Aorta (tissue), 5 donors: ENCODE measurements at places on chromosomes 11 and 22.
A peak's percentile ranks its signal among the peaks of the same experiment; 100 is the strongest.

- DNase-seq: no peak
Measured at GRCh38 chr22:46654927-46655595, 34.9 kb downstream of the GRAMD4 start.

DNA sequence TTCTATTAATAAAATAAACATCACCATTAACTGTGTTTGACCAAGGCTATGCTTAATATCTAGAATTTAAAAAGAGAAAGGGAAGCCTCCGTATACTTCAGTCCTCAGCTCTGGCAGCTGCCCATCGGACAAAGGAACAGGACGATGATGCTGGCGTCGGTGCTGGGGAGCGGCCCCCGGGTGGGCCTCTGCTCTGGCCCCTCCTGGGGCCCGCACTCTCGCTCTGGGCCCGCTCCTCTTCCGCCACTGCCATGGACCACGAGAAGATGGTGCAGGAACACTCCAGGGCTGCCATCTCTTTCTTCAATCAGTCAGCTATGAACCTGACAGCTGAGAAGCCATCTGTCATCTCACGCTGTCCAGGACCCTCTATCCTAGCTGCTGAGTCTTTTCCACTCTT, 25.3 kb downstream of the PDHX start:
- no peak for DNase-seq

DNA sequence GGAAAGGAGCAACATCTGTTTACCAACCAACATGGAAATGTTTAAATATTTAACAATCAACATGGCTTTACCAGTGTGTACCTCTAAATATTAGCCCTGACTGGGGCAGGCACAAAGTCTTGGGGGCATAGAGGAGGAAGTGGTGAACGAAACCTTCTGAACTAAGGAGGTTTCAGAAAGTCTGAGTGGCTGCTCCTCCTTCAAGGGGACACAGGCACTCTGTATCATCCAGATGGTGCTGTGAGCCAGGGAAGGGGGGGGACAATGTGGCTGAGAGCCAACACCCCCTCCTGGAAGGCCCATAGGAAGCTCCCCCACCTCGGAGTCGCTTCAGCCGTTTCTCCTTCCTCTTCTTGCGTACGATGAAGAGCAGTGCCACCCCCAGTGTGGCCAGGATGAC, 107.7 kb downstream of the CEP164 start:
- no peak for DNase-seq

- DNase-seq: peak; percentile 80
Measured at GRCh38 chr11:94800414-94800813, 32.3 kb downstream of the AMOTL1 start.

DNA sequence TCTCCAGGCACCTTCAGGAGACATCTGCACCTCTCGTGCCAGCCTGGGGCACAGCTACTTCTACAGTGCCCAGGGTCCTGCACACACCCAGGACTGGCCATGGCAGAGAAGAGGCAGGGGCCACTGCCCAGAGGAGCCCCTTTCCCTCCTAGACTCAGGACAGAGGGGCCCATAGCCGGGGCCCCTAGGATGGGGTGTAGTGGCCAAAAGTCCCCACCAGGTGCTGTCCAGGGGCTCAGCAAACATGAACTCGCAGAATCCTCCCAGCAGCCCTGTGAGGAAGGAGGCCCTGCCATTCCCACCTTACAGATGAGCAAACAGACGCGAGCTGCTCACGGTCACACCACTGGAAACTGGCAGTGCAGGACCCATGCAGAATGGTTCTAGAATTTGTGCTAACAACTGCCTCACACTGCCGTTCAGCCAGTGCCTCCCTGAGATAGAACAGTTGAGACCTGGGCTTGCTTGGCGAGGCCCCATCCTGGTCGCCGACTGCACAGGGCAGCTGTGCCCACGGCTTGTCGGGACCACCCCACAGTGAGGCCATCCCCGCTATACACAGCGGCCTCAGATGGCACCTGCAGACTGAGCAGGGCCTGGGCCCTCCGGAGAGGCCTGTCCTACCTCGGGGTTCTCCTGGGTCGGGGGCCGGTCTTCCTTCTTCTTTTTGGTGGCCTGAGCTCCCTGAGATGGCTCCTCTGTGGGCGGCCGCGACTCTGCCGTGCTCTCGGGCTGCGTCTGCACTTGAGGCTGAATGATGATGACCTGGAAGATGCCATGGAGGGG, 96.4 kb downstream of the PHF21B start:
- no peak for DNase-seq

DNA sequence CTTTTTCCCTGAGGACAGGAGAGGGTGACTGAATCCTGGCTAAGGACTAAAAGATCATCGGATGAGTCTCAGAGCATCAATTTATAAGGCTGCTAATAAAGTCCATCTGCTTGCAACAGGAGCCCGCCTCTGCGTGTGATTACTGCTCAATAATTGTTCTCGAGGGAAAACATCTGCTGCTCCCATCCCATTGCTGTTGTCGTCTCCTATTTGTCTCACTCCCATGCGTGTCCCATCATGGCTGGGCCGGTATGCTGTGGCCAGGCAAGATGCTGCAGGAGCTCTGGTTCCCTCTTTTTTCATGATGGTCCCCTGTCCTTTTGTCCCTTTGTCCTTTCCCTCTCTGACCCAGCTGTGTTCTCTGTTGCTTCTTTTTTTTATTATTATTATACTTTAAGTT, 121.2 kb downstream of the SPATA19 start:
- no peak for DNase-seq

GRCh38 chr22:31332886-31333285, 13.3 kb downstream of the PATZ1 start:
- DNase-seq: no peak

DNA sequence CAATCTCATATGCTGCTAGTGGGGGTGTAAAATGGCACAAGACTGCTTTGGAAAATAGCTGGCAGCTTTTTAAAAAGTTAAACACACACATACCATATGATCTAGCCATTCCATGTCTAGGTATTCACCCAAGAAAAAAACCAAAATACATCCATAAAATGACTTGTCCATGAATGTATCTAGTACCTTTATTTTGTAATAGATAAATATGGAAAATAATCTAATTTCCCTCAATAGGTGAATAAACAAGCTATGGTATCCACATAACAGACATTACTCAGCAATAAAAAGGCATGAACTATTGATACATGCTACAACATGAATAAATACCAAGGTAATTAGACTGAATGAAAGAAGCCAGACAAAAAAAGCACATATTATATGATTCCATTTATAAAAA, 22.9 kb downstream of the RNF141 start:
- no peak for DNase-seq

GRCh38 chr11:2655016-2655719, 44.6 kb downstream of the KCNQ1OT1 start:
- no peak for DNase-seq

- peak; percentile 55 for DNase-seq
Measured at GRCh38 chr11:77206264-77207018, 78.4 kb downstream of the MYO7A start.

DNA sequence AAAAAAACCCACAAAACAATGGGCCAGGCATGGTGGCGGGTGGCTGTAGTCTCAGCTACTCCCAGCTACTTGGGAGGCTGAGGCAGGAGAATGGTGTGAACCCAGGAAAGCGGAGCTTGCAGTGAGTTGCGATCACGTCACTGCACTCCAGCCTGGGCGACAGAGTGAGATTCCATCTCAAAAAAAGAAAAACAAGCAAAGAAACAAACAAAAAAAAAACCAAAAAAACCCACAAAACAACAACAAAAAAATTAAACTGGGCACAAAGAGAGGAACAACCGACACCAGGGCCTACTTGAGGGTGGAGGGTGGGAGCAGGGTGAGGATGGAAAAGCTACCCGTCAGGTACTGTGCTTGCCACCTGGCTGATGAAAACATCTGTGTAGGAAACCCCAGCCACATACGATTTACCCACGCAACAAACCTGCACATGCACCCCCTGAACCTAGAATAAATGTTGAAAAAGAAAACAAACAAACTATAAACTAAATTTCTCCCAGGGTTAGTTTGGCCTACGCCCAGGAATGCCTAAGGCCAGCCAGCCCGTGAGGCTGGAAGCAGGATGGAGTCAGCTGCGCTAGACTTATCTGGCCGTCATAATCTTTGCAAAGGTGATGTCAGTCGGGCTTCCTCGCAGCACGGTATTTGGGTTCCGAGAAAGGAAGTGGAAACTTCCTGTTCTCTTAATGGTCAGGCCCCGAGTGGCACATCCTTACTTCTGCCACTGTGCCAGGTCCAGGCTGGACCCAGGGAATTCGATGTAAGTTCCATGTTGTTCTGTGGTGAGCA, 21.9 kb upstream of the CYB5R3 start:
- no peak for DNase-seq

- peak; percentile 28 for DNase-seq
Measured at GRCh38 chr11:69842746-69843528, 23.7 kb upstream of the FGF3 start.

GRCh38 chr11:19694796-19695345, 17.8 kb upstream of the NAV2 start:
- no peak for DNase-seq

- DNase-seq: no peak
Measured at GRCh38 chr22:42901790-42902508, 44.9 kb upstream of the ARFGAP3 start.

DNA sequence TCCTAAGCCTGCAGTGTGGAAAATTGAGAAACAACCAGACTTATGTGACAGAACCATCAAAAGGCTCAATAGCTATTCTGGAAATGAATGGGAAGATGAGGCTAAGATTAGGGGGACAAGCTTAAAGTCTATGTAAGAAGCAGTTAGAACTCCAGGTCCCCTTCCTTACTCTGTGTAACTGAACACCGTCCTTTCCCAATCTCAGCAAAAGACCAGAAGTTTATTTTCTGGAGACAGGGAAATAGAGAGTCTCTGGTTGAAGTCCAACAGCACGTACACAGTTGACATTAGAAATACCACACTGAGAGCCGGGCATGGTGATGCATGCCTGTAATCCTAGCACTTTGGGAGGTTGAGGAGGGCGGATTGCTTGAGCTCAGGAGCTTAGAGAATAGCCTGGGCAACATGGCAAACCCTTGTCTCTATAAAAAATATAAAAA, 93.9 kb downstream of the CD44 start:
- no peak for DNase-seq

GRCh38 chr22:33747576-33748180, 172.6 kb downstream of the LARGE1 start:
- DNase-seq: no peak

DNA sequence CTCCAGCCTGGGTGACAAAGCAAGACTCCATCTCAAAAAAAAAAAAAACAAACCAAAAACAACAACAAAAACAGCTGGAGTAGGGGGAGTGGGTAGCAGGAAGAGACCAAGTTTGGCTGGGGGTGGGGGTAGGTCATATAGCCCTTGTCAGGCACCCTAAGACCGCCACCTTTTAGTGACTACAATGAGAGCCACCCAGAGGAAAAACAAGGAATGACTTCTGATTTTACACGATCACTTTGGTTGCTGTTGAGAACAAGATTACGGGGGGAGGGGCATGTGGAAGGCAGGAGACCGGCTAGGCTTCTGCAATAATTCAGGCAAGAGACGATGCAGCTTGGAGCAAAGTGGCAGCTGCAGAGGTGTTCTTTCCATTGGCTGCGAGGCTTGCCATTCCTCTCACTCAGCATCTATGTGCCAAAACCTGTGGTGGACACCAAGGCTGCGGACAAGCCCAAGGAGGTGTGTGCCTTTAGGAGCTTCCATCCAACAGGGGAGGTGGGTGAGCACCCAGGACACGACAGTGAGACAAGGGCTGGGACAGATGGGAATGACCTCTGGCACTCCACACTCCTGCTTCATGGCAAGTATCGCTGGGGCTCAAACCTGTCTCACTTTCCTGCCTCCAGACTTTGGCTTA, 1.7 kb downstream of the RPS19BP1 start:
- no peak for DNase-seq

DNA sequence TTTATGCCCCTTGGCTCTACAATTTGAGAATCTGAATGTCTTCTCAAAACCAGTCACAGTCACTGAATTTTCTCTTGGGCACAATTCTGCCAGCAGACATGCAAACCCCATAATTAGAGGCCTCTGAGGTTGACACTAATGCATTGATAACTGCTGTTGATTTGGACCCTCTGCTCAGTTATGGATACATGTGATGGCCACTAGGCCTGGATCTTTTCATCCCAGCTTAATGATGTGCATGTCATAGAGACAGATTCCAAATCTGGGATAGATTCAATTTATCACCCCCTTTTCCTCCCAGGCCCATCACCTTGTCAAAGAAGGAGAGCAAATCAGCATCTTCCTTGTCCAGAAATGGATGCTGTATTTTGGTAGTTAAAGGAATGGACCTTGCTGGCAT, 92.2 kb downstream of the C11orf91 start:
- no peak for DNase-seq

DNA sequence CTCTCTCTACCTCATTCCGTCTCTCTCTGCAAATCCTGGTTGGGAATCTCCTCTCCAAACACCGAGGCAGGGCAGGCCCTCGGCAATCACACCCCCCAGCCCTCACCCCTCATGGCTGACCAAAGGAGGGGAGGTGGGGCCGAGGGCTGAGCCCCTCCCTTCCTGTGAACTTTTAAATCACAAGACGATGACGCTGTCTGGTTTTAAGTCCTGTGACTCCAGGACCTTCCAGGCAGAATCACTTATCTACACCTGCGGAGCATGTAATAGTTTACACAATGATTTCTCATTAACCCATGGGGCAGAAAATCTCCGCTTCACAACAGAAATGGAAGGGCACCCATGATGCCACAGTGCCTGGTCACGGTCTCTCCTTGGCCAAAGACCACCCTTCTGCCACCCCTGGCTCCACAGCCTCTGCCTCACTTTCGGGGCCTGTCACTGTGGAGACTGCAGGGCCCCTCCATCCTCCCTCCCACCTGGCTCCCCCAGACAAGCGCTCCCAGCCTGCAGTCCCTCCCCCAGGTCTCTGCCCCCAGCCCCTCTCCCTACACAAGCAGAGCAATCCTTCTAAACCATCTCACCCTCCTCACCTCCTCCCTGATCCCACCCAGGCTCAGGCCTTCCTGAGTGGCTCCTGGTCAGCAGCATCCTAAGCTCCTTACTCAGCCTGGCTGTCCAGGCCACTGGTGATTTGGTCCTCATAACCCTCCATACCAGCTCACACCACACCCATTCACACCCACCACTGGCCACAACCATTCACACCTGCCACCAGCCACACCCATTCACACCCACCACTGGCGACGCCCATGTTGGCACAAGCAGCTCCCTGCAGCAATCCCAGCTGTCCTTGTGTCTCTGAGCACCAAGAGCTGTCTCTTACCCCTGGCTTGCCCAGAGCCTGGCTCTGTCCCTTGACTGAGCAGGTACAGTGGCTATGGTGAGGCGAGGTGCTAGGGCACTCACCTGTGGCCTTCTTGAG, 30.7 kb upstream of the ARFGAP3 start:
- no peak for DNase-seq

GRCh38 chr11:108774037-108774730, 109.3 kb downstream of the DDX10 start:
- no peak for DNase-seq

- DNase-seq: peak; percentile 52
Measured at GRCh38 chr22:37241351-37242142, 2.5 kb downstream of the RAC2 start.

DNA sequence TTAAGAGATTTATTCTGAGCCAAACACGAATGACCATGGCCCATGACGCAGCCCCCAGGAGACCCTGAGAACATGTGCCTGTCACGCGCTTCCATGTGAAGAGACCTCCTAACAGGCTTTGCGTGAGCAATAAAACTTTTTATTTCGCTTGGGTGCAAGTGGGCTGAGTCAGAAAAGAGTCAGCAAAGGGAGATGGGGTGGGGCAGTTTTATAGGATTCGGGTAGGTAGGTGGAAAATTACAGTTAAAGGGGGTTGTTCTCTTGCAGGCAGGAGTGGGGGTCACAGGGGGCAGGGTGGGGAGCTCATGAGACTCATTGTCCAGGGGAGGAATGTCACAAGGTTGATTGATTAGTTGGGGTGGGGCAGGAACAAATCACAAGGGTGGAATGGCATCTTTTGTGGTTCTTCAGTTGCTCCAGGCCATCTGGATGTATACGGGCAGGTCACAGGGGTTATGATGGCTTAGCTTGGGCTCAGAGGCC, 77.2 kb upstream of the FTH1 start:
- no peak for DNase-seq
